ENCODE measurements at places on chromosomes 1 and 21. TPM values are rescaled to one million over a fixed set of nuclear protein-coding genes. Genes with fewer than 3 reads are reported as not detected.

The S100A1 gene
- total RNA-seq = 7.3 TPM

- H3K36me3 ChIP-seq = no peaks in the 10 kb centered on the region
- no peak overlapping the region for H3K27ac ChIP-seq
- H3K4me3 ChIP-seq = no peak overlapping the region
- DNase-seq = no peak
These were observed 40.0 kb upstream of the UBE2U start for GRCh38 chr1:64163431-64163830.

GRCh38 chr1:50707824-50708223, 252.2 kb downstream of the FAF1 start:
- H3K27ac ChIP-seq = no peak overlapping the region
- H3K36me3 ChIP-seq = no peaks in the 10 kb centered on the region
- no peak for DNase-seq
- no peak overlapping the region for H3K4me3 ChIP-seq
- no peaks in the 10 kb centered on the region for H3K27me3 ChIP-seq

The RAB13 gene
- 29.6 TPM for total RNA-seq

DNA sequence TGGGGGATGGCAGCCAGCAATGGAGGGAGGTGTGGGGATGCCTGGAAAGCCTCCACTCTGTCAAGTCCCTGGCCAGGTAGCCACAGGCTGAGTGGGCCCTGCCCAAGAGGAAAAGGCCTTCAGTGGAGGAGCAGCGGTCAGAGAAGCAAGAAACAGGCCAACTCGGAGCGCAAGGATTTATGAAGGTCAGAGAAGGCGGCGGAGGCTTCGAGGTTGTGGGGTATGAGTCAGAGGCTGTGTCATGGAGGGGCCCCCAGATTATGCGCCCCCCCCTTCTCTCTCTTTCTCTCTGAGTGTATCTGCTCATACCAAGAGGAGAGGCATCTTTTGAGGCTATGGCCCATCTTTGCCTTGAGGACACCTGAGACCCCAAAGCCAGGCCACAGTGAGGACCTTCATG, 99.5 kb downstream of the CASZ1 start:
- H3K4me1 ChIP-seq = peaks cover 57% of the 10 kb centered on the region
- no peaks in the 10 kb centered on the region for H3K36me3 ChIP-seq
- H3K27me3 ChIP-seq = no peaks in the 10 kb centered on the region
- H3K27ac ChIP-seq = peak overlapping the region; percentile 76
- DNase-seq = no peak

DNA sequence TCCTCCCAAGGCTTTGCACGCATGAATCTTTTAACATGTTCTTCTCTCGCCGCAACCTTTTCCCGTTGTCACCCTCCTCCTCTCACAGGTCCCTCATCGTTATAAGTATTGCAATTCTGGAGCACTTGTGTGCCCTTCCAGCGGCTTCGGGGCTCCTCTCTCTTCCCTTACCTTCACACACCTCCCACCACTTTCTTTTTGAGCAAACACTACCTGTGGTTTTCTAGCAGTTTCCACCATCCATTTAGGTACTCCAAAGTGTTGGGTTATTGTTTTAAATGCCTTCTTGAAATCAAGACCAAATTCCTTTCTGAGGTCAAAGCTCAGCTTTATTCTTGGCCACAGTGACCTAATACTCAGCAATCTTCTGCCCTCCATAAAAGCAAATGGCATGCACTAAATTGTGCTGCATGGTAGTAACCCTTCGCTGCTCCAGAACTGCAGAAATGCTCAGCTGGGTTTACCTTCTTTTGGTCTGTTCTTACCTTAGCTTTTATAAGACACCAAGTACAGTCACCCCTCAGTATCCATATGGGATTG, 472.4 kb downstream of the SETD4 start:
- no peak for DNase-seq
- H3K27ac ChIP-seq = no peak overlapping the region
- H3K4me3 ChIP-seq = no peak overlapping the region
- no peaks in the 10 kb centered on the region for H3K27me3 ChIP-seq
- H3K36me3 ChIP-seq = no peaks in the 10 kb centered on the region
- peaks cover 13% of the 10 kb centered on the region for H3K4me1 ChIP-seq

The KDM5B gene
- 28.7 TPM for total RNA-seq

The NCAM2 gene
- under 0.01 TPM for total RNA-seq

DNA sequence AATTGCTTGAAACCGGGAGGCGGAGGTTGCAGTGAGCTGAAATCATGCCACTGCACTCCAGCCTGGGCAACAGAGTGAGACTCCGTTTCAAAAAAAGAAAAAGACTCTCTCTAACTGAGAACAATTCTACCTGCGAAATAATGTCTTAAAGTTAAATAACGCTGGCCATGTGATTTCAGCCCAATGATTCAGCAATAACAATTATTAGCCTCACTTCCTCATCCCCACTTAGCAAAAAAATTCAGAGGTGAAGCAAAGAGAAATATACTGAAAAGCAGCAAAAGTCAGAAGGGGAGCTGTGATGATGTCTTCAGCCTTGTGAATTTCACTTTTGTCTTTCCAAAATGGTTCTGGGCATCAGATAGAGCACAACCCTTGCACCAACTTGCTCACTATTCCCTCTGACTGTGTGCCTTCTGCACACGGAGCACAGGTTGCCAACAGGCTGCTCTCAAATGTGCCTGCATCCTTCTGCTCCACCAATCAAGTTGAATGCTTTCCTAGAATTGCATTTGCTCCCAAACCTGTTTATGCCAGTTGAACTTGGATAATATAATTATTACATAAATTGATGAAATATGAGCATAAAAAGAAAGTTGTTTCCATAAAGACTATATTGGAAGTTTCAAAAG, 79.8 kb upstream of the IPO9 start:
- no peak overlapping the region for H3K27ac ChIP-seq
- no peaks in the 10 kb centered on the region for H3K4me1 ChIP-seq
- H3K36me3 ChIP-seq = no peaks in the 10 kb centered on the region

- no peak for DNase-seq
- H3K4me3 ChIP-seq = no peak overlapping the region
- no peaks in the 10 kb centered on the region for H3K36me3 ChIP-seq
- H3K4me1 ChIP-seq = peaks cover 54% of the 10 kb centered on the region
These were observed 79.5 kb upstream of the ZNF648 start for GRCh38 chr1:182141040-182141439.

GRCh38 chr1:36149973-36150295, 648 bp upstream of the TRAPPC3 start:
- no peak for DNase-seq
- no peak overlapping the region for H3K4me3 ChIP-seq
- H3K4me1 ChIP-seq = peaks cover 43% of the 10 kb centered on the region

- H3K36me3 ChIP-seq = no peaks in the 10 kb centered on the region
- H3K4me3 ChIP-seq = no peak overlapping the region
- DNase-seq = no peak
- no peak overlapping the region for H3K27ac ChIP-seq
These were observed 194.6 kb upstream of the RRP15 start for GRCh38 chr1:218090459-218090858.

- peaks cover 7% of the 10 kb centered on the region for H3K4me1 ChIP-seq
- H3K36me3 ChIP-seq = no peaks in the 10 kb centered on the region
- no peak within 1 kb of the TSS for H3K27ac ChIP-seq
- peaks cover 16% of the 10 kb centered on the region for H3K27me3 ChIP-seq
- peak; percentile 13 for DNase-seq
These were observed at the start of gene ELAVL4 for GRCh38 chr1:50108497-50109059. ELAVL4 (plus strand) TSS chr1:50108920; CDS start chr1:50109190, 270 bp downstream.

DNA sequence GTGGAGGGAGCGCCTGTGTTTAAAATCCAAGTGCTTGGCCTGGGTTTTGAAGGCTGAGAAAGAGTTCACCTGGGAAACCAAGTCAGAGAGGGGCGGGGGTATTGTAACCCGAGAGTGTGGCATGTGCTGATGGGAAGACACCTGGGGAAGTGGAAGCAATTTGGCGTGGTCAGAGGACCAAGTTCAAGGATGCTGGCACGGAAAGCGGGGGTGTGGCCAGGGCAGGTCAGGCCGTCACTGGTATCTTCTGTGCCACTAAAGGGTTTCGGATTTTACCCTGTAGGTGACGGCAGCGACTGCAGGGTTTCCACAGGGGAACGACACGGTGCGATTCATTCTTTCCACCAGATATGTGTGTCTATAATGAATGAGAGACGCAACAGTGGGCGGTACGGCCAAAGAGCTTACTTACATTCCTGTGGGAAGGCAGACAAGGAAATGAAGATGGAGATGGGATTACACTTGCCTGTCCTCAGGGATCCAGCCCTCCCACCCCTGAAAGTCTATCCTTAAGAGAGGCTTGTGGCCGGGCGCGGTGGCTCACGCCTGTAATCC, 31.3 kb downstream of the CA6 start:
- no peaks in the 10 kb centered on the region for H3K4me1 ChIP-seq
- H3K36me3 ChIP-seq = no peaks in the 10 kb centered on the region
- H3K27me3 ChIP-seq = no peaks in the 10 kb centered on the region
- H3K27ac ChIP-seq = no peak overlapping the region
- H3K4me3 ChIP-seq = no peak overlapping the region
- no peak for DNase-seq

GRCh38 chr1:180525715-180526039, 23.3 kb upstream of the ACBD6 start:
- H3K27ac ChIP-seq = no peak overlapping the region
- no peak overlapping the region for H3K4me3 ChIP-seq
- H3K4me1 ChIP-seq = peaks cover 23% of the 10 kb centered on the region

DNA sequence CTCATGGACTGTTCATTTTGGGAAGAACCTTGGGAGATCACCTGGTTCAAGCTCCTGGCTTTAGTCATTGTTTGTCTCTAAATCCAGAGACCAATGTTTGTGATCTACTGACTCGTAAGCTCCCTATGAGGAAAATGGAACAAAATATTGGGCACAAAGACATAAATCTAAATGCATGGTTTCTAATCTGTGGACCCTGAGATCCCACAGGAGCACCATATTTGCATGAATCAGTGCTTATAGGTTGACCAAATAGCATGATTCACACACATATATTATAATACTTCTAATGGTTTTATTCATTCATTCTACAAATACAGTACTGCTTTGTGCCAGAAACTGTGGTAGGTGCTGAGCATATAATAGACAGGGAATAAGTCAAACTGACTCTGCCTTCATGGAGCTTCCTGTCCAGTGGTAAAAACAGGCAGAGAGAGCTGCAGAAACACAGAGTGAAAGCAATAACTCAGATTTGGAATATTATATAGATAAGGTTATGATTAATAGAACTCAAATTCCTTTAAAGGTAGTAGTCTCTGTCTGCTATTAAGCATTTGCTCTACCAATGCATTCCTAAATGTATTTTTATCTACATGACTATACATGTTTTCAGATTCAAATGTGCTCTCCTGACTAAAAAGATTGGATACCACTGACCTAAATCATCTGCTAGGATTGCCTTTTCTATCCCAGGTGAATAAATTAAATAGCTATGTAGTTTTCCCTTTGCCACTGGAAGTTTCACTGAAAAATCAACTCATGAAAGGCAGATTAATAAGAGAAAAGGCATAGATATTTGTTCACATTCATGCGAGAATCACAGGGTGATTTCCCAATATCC, 198.6 kb upstream of the CAMK1G start:
- no peak overlapping the region for H3K27ac ChIP-seq
- no peak for DNase-seq
- H3K4me3 ChIP-seq = no peak overlapping the region
- no peaks in the 10 kb centered on the region for H3K4me1 ChIP-seq
- H3K36me3 ChIP-seq = no peaks in the 10 kb centered on the region
- H3K27me3 ChIP-seq = no peaks in the 10 kb centered on the region

The FCGR3A gene
- 5.2 TPM for total RNA-seq

DNA sequence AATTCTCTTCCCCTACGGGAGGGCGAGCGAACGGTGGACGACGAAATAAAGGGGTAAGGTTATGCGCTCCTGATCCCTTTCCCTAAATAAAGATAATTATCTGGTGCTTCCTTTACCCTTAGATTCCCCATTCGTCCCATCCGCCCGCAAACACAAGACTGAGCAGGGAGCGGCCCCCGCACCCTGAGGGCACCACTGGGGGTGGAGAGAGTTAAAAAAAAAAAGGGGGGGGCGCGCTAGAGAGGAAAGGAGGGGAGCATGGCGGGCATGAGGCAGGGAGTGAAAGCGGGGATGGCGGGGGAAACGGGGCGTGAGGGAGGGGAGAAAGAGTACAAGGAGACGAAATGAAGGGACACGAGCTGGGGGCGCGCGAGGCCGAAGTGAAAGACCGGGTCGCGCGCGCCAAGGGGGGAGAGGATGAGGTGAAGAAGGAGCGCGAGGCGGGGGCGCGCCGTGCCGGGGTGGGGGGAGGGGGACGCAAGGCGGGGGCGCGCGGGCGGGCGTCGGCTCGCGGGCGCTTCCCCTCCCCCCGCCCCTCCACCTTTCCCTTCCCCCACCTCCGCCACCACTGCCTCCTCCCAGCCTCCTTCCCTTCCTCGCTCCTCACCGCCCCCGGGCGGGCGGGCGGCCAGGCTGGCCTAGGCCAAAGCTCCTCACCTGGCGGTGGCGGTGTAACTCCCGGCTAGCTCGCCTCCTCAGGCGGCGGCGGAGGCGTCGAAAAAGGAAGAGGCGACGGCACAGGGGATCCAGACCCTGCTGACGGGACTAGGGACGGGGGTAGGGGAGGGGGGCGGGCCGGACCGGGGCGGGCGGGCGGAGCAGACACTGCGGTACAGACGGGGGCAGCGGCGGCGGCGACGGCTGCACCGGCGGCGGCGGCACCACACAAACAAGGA, 448 bp downstream of the GATAD2B start:
- peaks cover 38% of the 10 kb centered on the region for H3K4me1 ChIP-seq
- H3K27me3 ChIP-seq = no peaks in the 10 kb centered on the region
- no peaks in the 10 kb centered on the region for H3K36me3 ChIP-seq
- peak overlapping the region; percentile 80 for H3K4me3 ChIP-seq
- H3K27ac ChIP-seq = peak overlapping the region; percentile 86

GRCh38 chr1:118896416-118896815, 91.7 kb downstream of the TBX15 start:
- no peak for DNase-seq
- H3K36me3 ChIP-seq = no peaks in the 10 kb centered on the region
- no peak overlapping the region for H3K27ac ChIP-seq
- H3K4me3 ChIP-seq = no peak overlapping the region
- H3K4me1 ChIP-seq = no peaks in the 10 kb centered on the region

The RAD54L gene
- total RNA-seq = not detected

DNA sequence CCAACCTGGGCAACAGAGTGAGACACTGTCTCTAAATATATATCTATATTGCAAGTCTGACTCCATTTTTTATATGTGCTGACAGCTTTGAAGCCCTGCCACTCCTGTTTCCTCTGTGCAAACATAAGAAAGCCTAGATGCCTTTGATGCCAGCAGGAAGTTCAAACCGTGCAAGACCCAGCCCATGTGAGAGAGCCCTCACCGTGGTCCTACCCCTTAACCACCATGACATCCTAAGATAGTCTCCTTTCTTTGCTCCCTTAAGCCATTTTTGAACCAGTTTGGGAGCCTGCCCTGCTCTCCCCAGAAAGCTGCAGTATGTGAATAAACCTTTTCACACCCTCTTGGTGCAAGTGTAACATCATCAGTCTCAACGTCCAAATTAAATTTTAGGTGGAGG, 3.7 kb upstream of the DIPK1A start:
- peaks cover 9% of the 10 kb centered on the region for H3K4me1 ChIP-seq
- no peak overlapping the region for H3K27ac ChIP-seq
- H3K27me3 ChIP-seq = no peaks in the 10 kb centered on the region
- no peak for DNase-seq

The OR2L3 gene
- total RNA-seq = not detected

DNA sequence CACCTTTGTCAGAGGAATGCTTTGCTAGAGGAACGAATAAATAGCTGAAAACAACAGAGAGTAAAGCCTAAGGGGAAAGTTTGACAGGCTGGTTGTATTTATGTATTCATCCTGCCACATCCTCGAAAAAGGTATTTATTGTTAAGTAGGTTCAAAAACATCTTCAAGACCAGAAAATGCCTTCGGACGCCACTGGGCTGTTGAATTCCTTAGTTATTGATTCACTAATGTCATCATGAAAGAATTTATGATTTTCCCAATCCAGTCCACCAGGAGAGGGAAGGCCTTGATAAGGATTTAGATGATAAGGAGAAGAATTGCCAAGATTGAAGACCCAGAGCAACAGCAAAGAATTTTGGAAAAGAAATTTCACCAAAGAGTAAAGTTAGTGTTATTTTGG, 35.2 kb upstream of the MAB21L3 start:
- H3K36me3 ChIP-seq = no peaks in the 10 kb centered on the region
- no peaks in the 10 kb centered on the region for H3K4me1 ChIP-seq
- H3K27me3 ChIP-seq = no peaks in the 10 kb centered on the region
- H3K4me3 ChIP-seq = no peak overlapping the region
